ENCODE measurements at places on chromosomes 12 and 14.

DNA sequence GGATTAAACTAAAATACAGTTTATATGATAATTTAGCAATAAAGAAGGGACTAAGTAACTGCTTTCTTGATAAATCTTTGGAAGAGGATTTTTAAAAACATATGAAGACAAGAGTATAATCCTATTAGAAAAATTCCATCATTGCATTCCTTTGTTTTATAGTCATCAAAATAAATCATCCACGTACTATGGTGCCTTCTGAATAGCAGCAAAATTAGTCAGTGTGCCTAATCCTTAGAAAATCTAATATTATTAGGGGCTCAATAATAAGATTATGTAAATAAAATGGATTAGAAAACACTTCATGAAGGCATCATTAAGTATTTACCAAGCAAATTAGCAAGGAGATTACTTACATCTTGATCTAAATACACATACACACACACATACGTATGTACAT, 102.1 kb downstream of the KCNH5 start:
- DNase-seq, result no peak

GRCh38 chr12:56391721-56392120, 29.1 kb upstream of the APOF start:
- DNase-seq, result no peak

DNA sequence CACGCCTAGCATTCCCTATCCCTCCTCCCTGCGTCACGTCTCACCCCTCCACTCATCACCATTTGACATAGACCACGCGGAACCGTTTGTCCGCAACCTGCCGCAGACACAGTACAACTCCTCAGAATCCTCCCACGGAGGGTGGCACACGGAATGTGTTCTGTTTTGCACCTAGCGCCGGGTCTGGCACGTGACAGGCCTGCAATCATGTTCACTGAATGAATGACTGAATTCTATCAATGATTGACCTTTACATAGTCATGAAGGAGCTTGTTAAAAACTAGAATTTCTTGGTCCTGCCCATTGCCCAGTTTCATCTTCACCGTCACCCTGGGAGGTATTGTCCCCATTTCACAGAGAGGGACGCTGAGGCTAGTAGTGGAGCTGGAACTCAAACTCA, 4.7 kb downstream of the SLC6A12 start:
- DNase-seq, result no peak

DNA sequence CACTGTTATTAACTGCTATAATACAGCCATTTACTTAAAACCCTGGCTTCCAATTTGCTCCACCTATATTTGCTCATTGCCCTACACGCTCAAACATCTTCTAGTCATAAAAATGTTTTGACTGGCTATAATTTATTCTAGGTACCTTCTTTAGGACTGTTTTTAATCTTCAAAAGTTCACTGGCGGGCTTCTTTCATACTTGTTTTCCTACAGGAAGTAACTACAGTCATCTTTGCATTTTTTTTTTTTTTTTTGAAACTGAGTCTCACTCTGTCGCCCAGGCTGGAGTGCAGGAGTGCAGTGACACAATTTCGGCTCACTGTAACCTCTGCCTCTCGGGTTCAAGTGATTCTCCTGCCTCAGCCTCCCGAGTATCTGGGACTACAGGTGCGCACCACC, 32.5 kb downstream of the MPHOSPH9 start:
- no peak for DNase-seq

- peak; percentile 2 for DNase-seq
Measured at GRCh38 chr12:124388679-124389137, 93.8 kb downstream of the RFLNA start.

- DNase-seq, result no peak
Measured at GRCh38 chr12:118013283-118013682, 3.2 kb upstream of the RFC5 start.

DNA sequence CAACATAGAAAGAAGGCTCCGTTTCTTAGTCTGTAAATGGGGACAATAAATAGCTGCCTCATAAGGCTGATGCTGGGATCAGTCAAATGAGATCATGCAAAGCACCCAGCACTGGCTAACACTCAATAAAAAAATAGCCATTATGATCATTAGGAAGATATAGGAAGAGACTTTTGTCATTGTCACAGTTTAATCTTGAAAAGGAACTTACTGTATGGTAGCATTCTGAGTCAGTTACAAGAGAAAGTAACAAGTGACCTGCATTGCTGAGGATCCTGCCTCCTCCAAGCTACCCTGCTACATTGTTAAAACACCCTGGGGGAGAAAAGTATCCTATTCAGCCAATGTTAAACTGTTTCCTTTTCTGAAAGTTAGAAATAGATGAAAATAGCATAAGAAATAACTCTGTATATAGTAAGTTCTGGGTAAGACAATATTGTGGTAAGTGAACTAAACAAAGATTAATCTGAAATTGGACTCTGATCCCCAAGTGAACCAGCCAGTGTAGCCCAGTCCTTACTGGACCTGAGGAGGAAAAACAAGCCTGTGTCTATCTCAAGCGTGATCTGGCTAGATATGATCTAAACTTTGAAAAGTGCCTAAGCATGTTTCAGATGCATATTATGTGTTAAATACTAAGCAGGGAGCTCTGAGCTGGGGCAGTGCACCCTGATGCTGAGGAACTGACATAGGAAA, 3.6 kb upstream of the NUDT4 start:
- DNase-seq, result no peak

- DNase-seq, result no peak
Measured at GRCh38 chr12:2198542-2198941, 145.8 kb downstream of the CACNA1C start.

DNA sequence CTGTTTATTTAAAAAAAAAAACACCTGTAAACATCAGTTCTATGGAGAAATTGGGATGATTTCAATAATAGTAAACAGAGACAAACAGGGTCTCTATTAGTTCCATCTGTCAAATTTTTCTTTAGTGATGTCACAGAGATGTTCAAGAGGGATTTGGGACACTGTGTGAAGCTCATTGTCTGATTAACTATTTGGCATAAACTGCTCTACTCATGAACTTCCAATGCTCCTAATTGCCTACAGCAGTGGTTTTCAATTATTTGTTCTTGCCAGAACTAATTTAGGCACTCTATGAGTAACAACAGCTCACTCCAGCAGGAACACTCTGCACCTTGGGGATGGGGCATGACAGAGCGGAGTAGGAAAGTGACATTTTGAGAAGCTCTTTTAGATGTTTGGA, 250.1 kb upstream of the PRKD1 start:
- DNase-seq, result no peak

DNA sequence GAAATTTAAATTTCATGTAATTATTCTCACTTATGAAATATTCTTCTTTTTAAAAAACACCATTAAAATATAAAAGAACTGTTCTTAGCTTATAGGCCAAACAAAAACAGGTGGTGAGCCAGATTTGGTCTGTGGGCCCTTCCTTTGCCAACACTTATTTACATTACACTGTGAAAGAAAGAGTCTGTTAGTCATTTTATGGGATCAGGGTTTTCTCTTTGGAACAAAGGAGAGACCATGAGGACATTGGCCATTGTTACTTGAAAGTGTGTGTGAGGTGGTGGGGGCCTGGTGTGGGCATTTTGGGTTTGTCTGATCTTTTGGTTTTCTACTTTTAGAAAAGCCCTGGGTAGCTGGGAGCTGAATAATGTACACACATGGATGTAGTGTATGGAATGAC, 62.7 kb downstream of the TTC6 start:
- DNase-seq, result no peak

DNA sequence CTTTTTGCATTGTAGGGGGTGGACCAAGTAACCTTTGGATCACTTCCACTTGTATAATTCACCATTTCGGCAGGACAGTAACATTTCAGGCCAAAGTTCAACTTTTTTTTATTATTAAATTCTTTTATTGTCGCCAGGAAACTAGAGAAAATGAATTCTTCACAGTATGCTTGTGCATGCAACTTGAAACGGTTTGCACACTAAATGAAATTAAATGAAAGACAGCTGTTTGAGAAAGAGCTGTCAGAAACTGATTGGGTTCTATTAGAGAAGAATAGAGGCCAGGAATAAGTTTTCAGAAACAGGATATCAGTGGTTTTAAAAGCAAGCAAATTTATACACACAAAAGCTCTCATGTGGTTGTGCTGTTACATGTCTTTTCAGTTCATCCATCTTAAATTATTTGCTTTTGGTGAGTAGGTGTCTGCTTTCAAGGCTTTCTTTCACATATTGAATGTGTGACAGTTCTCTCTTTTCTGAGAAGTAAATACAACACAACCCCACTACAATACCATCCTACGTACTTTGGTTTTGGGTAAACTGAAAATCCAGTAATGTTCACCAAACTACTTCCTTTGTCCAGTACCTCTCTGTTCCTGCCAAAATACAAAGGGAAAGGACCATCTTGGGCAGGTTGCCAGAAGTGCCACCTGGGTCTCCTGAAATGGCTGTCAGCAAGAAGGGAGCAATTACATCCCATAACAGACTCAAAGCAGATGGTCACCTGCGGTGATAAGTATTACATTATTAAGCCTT, 291.7 kb downstream of the RAD51B start:
- no peak for DNase-seq

DNA sequence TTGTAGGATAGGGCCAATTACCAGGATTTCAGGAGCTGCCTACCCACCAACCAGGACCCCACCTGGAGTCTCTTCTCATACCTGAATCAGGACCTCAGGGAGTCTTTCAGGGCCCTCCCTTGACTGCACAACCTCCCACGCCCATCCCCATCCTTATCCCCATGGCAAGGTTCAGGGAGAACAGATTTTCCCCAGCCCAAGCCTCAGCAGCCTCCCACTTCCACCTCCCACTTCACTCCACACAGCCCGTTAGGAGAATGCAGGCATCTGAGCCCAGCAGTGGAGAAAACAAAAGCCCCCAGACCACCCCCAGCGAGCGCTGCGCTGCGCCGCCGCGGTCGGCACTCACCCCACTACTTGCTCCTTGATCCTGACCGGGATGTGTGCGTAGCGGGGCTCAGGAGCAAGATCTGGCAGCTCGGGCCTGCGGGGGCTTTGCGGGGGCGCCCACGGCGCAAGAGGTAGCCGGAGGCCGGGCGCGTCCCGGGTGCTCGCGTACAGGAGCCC, 1.4 kb downstream of the B4GALNT1 start:
- no peak for DNase-seq

DNA sequence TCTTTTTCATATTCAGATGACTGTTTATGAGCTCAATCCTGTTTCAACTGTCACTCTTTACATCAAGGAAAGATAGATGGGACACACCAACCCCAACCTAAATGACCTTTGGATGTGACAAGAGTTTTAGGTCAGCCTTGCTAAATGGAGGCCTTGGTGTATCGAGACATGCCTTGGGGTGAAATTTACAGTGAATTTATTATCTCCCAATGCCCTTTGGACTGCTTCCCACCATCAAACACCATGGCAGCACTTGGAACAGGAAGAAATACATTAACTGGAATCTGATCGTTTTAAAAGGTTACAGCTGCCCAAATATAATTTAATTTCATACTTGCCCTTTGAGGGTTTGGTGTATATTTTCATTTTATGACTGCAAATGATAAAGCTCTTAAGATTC, 327.6 kb downstream of the SOX5 start:
- no peak for DNase-seq

DNA sequence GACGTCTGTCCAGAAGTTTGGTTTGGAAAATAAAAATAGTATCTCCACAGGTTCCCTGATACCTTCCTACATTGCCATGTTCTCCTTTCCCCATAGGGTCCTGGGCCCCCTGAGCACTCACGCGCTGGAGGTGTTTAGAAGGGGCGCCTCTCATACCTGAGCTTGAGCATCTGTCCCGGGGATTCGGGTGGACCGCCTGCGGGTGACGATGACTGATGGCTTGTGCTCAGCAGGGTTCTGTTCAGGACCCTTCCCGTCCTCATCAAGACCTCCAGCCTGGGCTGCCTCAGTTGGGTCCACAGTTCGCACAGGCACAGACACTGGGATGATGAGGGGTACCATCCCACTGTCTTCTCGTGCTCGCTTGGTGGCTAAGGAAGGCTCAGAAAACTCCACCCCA, 22.7 kb upstream of the PNMA1 start:
- no peak for DNase-seq

GRCh38 chr12:28908646-28909045, 240.4 kb upstream of the FAR2 start:
- DNase-seq, result no peak

DNA sequence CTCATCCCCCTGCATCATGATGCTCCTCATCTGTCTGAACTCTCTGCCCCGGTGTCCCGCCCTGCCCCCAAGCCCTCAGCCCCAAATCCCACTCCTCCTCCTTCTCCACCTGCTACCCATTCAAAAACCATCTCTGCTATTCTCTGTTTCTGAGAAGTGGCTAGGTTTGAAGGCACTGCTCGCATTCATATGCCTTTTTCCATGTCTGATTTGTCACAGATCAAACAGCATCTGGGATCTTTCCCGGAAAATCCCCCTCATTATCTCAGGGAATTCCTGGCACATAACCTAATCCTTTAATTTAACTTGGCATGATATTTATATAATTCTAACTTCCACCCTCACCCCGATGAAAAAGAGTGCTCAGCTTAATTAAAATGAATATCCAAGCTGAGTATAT, 3.3 kb upstream of the ADAM20 start:
- DNase-seq, result no peak

DNA sequence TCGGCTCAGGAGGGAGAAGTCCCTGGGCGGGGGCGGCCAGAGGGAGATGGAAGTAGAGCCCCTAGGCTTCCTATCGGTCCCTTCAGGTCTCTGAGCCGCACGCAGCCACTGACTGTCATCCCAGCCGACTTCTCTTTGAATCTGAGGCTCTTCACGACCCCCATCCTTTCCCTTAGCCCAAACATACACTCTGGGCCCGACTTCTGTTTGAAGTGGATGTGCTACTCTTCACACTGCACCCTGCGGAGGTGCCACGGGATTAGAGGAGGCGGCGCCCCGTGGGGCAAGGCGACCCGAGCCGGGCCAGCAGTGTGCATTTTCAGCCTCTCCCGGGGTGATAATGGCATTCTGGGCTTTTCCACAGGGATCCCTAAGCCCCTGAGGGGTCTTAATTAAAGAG, 6.0 kb upstream of the DACT1 start:
- no peak for DNase-seq

DNA sequence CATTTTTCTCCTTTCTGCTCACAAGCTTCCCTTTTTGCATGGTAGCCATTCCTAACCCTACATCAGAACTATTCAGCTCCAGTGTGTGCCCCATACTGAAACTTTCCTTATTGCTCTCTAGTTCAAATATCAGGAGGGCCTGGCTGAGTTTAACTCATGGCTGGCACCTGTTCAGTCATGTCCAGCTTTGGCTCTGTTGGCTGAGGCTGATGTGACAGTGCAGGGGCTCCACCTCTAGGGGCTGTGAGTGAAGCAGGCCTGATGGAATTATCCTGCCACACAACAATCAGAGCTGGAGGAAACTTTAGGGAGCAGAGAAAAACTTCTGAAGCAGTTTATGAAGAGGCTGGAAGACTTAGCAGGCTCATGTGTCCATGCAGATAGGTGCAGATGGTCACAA, 8.5 kb downstream of the COQ6 start:
- no peak for DNase-seq

DNA sequence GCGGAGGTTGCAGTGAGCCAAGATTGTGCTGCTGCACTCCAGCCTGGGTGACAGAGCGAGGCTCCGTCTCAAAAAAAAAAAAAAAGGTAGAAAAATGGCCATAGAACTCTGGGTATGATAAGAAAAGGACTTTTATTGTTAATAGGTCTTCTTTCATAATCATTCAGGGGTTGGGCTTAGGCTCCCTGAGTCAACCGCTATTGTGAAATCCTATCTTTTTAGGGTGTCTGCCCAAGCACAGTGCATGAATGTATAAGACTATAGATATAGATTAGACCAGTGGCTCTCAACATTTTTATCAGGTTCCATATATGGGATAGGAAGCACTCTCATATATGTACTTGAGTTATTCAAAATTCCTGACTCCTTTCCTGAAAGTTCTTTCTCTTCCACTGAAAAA, 48.7 kb upstream of the USP15 start:
- no peak for DNase-seq

- no peak for DNase-seq
Measured at GRCh38 chr12:18932211-18932610, 194.3 kb downstream of the CAPZA3 start.

Measured in stimulated activated CD8-positive, alpha-beta memory T cell treated with anti-CD3 and anti-CD28 coated beads, Interleukin-7, amount 100 ng/mL, for 24 hours (primary cell).